ENCODE measurements at places on chromosomes 3 and 15.

- DNase-seq = no peak
These were observed 118.3 kb upstream of the MRPS22 start for GRCh38 chr3:139225548-139225947.

GRCh38 chr15:68654786-68655560 is 76.2 kb downstream of the CORO2B start:
- DNase-seq = no peak

GRCh38 chr3:125002414-125003368 is 53.1 kb downstream of the HEG1 start:
- no peak for DNase-seq

DNA sequence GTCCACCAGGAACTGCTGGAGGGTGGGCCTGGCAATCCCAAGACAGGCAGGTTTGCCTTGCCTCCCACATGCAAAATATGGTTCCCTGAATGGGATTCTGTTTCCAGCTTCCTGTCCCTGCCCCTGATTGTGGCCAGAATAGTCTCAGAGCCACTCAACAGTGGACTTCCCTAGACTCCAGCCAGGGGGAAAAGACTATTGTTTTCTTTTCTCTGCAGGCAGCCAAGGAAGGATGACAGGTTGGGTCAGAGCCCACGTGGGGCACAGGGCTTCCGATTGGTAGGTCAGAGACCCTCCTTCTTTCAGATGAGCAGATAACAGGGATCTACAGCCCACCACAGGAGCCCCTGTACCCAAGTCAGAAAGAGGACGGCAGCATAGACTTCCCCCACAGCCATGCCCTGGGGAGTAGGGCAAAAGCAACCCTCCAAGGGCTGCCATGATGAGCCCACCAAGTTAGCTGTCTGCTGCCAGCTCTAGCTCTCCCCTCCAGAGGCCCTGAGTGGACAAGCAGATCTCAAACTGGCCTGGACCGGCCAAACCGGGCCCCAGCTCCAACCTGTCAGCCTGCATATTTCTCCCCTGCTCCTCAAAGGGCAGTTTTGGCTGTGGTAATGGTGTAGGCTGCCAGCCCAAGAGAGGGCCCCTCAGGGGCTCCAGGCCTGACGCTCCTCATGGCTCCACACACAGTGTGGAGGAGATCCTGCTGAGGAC is 6.4 kb downstream of the TLR9 start:
- DNase-seq = no peak

DNA sequence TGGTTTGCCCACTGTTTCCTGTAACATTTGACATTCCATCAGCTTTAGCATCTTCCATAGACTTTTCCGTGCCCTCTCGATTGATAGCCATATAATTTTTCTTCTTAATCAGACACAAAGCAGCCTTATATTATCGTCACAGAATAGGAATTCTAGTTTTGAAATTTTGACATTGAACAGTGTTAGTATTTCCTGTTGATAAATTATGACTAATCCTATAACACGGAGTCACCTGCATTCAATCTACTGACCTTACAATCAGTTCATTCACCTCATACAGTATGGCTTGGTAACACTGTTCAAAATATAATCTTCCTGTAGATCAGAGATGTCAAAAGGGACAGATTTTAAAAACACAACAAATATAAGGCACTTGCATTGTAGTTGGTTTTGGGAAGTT is 423.7 kb downstream of the C3orf38 start:
- no peak for DNase-seq

- no peak for DNase-seq
These were observed 93.0 kb downstream of the FHIT start for GRCh38 chr3:61158216-61158615.

GRCh38 chr3:152436707-152437590 is 168.2 kb downstream of the MBNL1 start:
- no peak for DNase-seq

GRCh38 chr3:195746751-195747150 is 26.0 kb downstream of the MUC20 start:
- DNase-seq = no peak
